T-helper 1 cell (primary cell): ENCODE measurements at places on chromosomes 7 and 10.

GRCh38 chr10:102615361-102615760 is 28.9 kb upstream of the TRIM8 start:
- DNase-seq, result no peak

DNA sequence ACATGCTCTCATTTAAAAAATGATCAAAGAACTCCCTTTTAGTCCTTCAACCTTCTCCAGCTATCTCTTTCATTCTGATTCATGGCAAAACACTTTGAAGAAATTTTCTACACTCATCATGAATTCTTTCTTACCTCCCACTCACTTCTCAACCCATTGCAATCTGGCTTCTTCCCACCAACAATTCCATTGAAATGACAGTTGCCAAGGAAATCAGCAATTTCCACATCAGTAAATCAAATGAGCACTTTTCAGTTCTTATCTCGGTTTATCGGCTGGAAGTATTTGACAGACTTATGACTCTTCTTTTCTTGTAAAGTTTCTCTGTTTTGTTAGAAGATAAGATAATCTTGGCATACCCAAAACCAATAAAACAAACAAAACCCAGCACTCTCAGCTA is 99.1 kb upstream of the CACNA2D1 start:
- no peak for DNase-seq

DNA sequence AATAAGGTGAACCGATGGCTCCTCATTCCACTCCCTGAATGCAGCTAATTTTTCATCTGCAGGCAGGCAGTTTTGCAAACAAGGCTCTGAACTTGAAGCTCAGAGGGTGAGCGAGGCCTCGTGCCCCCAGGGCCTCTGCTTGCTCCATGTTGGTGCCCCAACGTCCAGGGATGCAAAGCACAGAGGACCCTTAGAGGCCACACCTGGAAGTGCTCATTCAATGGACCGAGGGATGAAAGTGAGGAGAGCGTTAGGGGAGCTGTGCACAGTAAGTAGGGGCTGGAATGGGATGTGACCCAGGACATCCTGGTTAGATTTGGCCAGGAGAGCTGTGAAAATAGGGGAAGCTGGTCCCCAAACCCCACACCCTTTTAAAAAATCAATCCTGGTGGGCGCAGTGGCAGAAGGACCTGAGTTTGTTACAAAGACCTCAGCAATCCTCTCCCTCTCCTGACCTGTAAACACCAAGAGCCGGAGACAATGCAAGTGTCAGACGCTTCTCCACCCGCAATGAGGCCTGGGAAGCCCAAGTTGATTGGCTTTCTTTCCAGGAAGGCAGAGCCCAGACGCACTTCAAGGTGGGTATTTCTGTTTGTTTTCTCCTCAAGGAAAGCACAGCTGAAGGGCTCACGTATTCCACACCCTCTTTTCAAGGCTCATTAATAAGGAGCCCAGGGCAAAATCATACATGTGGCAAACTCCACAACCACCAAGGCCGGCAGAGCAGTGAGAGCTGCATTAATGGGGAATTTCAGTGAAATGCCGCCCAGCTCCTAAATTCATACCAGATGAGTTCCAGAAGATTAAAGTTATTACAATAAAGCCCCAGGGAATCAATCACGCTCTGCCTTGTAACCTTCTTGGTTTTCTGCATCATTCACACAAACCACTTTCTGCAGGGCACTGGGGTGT is 14.1 kb upstream of the CXCL12 start:
- no peak for DNase-seq

DNA sequence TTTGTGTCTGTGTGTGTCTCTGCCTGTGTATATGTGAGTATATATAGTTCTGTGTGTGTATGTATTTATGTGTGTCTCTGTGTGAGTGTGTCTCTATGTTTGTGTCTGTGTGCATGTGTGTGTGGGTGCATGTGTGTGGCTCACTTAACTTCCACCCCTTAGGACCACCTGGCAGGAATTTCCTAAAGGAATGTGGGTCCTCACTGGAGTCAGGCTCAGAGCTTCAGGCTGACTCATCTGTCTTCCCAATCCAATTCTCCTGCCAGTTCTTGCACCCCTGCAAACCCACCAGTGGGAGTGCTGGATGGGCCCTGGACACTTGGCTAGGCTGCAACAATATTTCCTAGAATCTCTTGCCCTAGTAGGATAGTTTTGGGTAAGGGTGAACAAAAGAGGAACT is 70.2 kb upstream of the GRB10 start:
- no peak for DNase-seq
